ENCODE measurements at places on chromosomes 11 and 22.
A peak's percentile ranks its signal among the peaks of the same experiment; 100 is the strongest.

DNA sequence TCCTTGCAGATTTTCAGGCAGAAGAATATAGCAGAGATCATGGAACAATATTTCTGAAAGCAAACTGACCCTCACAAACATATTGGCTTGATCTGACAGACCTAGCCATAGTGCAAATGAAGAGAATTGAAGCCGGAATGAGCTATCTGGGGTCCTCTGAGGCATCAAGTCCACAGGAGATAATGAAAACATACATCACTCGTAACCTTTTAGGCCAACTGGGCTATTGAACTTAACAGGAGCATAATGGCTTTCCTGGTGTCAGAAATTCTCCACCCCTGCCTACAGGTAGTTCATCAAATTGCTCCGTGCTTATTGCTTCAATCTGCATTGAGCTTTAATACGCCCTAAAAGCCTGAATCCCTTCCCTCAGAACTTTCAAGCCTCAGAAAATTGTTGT, 1414.6 kb upstream of the TENM4 start:
- H3K27me3 ChIP-seq: no peaks in the 10 kb centered on the region
- H3K4me1 ChIP-seq: no peaks in the 10 kb centered on the region
- no peak overlapping the region for H3K4me3 ChIP-seq
- no peak overlapping the region for H3K27ac ChIP-seq

- no peaks in the 10 kb centered on the region for H3K4me1 ChIP-seq
- H3K27me3 ChIP-seq: no peaks in the 10 kb centered on the region
- H3K36me3 ChIP-seq: no peaks in the 10 kb centered on the region
- no peak for DNase-seq
- H3K27ac ChIP-seq: no peak overlapping the region
These were observed 607.0 kb upstream of the KIRREL3 start for GRCh38 chr11:127607487-127608085.

GRCh38 chr22:28198692-28199091, 279.6 kb upstream of the PITPNB start:
- no peaks in the 10 kb centered on the region for H3K27me3 ChIP-seq
- no peak overlapping the region for H3K4me3 ChIP-seq
- no peaks in the 10 kb centered on the region for H3K36me3 ChIP-seq
- DNase-seq: no peak
- H3K4me1 ChIP-seq: no peaks in the 10 kb centered on the region

DNA sequence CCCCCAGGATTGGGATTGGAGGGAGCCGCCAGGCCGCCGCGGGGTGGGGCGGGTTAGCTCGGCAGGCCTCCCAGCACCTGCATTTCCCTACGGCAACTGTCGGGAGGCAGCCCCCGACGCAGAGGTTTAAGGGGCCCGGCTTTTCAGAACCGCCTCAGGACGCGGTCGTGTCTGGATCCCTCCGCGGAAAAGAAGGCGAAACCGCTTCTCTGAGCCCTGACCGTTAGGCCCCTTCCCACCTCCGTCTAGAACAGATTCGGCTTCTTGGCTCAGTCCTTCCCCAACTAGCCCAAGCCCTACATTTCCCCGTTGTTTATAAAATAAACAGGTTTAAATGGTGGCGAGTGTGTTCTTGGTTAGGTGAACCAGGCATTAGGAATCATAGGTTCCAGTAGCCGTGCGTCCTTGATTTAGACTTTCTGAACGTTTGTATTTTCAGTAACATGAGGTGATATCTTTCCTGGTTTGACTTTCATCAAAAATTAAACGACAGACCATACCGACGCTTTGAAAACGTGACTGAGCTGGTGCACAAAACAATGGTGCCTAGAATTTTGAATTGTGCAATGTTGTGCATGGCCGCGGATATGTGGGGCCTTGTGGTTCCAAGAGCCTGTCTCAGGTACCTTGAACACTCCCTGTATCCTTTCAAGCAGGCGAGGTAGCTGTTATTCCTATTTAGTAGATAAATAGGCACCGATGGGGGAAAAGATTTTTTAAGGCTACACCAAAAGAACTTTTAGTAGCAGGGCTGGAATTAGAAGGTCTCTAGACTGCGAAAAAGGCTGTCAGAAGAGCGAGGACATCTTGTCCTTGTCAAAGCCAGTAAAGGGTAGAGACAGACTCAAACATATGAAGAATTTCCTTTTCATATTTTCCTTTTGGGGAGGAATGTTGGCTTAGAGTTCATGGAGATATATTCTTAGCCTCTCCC, 1.2 kb upstream of the HSPA8 start:
- H3K27ac ChIP-seq: peak overlapping the region; percentile 100
- H3K36me3 ChIP-seq: peaks cover 6% of the 10 kb centered on the region
- peaks cover 54% of the 10 kb centered on the region for H3K4me1 ChIP-seq
- DNase-seq: no peak
- peak overlapping the region; percentile 65 for H3K4me3 ChIP-seq
- H3K27me3 ChIP-seq: no peaks in the 10 kb centered on the region

- peak overlapping the region; percentile 93 for H3K27ac ChIP-seq
- peaks cover 86% of the 10 kb centered on the region for H3K4me1 ChIP-seq
- H3K27me3 ChIP-seq: no peaks in the 10 kb centered on the region
- no peak overlapping the region for H3K4me3 ChIP-seq
- DNase-seq: no peak
These were observed 14.5 kb upstream of the MRTFA start for GRCh38 chr22:40651057-40651456.

DNA sequence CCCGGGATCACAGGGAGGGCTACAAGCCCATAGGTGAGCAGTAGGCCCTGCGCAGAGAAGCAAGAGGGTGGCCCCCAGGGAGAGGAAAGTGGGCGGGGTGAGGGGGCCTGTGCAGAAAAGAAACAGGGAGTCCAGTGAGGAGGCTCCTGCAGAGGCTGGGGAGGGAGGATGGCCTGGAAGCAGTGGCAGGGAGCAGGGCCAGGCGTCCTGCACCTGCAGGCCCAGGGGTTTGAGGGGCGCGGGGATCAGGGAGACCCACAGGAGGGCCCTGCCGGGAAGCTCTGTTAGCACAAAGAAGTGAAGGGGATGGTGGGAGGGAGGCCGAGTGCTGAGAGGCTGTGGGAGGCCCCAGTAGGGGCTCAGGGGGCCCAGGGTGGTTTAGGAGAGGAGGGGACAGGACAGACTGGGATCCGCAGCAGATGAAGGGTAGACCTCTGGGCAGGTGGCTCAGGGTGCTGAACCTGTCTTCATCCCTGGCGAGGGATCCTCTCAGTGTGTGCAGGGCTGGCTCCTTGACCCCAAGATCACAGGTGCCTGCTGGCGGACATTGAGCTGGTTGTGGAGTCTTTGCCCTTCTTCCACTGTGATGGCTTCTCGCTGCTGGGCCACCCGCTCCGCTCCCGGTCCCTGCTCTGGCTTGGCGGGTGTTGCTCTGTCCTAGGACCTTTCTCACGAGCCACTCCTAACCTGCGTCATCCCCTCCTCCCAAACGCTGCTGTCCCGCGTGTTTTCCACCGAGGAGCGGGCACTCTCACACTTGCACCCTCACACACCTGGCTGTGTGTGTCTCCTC, 31.8 kb upstream of the CELSR1 start:
- peaks cover 1% of the 10 kb centered on the region for H3K4me1 ChIP-seq
- no peak overlapping the region for H3K27ac ChIP-seq
- no peak overlapping the region for H3K4me3 ChIP-seq
- no peaks in the 10 kb centered on the region for H3K36me3 ChIP-seq

All from esophagus squamous epithelium (tissue), 5 donors.